ENCODE measurements at places on chromosomes 6 and 20. TPM values are rescaled to one million over a fixed set of nuclear protein-coding genes. Genes with fewer than 3 reads are reported as not detected.

BEND6 gene
- total RNA-seq: 4.3 TPM

MYLK4 gene
- under 0.01 TPM for total RNA-seq

FRS3 gene
- 2.0 TPM for total RNA-seq

PTK7 gene
- 131 TPM for total RNA-seq

PRDM13 gene
- total RNA-seq: not detected

RBM38 gene
- 5.7 TPM for total RNA-seq

CMTR1 gene
- 36.5 TPM for total RNA-seq

GRM1 gene
- not detected for total RNA-seq

Measured in myometrial cell (primary cell).